ENCODE measurements at places on chromosomes 11 and 22. TPM values are rescaled to one million over a fixed set of nuclear protein-coding genes. Genes with fewer than 3 reads are reported as not detected.

- no peak for DNase-seq
These were observed 79.2 kb downstream of the TRMU start for GRCh38 chr22:46414704-46415103.

DNA sequence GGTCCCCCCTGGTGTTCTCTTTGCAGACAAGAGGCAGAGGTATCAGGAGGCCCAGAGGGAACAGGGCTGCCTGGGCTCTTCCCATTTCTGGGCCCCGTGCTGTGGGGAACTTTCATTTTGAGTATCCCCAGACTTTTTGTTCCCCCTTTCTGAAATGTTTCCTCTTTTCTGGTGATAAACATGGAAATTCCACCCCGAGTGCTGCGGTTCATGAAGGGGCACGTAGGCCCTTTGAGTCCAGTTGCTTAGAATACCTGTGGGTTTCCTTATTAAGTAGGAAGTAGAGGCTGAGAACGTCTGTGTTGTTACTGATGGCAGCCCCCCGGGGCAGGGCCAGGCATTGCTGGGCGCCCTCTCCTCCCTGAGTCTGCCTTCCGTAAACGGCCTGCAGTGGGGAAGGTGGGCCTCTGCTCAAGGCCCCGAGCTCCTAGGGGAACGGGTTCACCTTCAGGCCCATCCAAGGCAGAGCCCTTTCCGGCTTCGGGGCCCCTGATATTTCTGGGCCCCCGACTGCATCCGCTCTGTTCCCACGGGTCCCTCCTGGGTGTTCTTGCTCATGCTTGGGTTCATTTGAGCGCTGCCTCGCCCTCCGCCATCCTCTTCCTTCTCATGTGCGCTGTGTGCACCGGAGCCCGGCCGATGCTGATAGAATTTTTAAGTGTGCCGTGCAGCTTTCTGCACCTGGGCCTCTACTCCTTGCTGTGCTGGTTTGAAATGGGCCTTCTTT lies 12.0 kb downstream of the TBC1D22A start:
- peak; percentile 26 for DNase-seq

Gene FIBIN
- not detected for total RNA-seq

- DNase-seq = no peak
These were observed 69.7 kb downstream of the SLC17A6 start for GRCh38 chr11:22407921-22408320.

Gene CBLIF
- total RNA-seq = not detected

GRCh38 chr11:32107647-32108046 lies 16.8 kb downstream of the RCN1 start:
- no peak for DNase-seq

DNA sequence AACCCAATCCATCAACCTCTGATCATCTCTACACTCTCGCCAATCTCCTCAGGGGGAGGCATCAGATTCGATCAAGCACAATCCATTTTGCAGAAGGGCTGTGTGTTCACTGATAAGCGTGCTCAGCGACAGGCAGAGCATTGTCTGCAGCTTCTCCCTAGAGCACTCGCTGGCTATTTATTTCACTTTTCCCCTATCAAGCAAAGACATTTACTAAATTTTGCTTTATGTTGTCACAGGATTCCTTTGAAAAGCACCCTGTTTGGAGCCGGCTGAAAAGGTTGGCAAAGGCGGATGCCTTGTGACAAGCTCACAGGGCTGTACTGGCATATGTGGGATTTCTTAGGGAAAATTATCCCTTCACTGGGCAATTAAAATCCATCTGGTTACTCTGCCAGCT lies 1381.5 kb upstream of the TENM4 start:
- DNase-seq = no peak

Gene MUC5AC
- total RNA-seq = not detected

DNA sequence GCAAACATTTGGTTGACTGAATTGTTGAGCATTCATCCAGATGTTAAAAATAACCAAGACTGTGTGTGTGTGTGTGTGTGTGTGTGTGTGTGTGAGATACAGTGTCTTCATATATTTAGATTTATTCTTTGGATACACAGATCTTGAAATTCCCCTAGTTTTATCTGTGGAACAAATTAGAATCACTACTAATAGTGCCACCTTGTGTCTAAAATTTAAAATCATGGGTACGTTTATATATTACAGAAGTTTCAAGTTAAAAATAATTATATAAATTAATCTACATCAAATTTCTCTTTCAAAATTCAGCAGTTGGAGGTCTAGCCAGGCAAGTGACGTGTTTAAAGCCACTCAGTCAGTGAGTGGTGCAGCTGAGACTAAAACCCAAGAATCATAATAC lies 1566.2 kb upstream of the TENM4 start:
- no peak for DNase-seq

DNA sequence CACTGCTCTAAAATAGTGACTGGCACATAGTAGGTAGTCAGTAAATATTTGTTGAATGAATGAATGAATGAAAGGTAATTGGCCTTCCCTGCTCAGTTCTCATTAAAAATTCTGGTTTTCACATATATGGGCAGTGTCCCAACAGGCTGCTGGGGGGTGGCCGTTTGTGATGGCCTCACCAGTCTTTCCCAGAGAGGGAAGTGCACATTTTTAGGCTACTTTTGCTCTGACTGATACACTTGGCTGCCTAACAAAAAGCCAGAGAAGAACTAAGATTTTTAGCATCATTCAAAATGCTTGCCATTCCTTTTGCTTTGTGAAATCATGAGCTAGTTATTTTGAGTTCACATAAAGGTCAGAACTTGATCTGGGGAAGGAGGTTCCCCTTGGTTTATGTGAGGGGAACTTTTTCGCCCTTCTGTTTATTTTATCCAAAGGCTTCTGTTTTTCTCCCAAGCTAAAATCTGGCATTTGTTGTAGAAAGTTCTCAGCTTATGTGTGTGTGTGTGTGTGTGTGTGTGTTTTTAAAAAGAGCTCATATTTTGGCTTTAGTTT lies 83.1 kb downstream of the PTPRJ start:
- no peak for DNase-seq

Gene IGSF22
- 1.3 TPM for total RNA-seq

- DNase-seq = no peak
These were observed 178.5 kb upstream of the ZBED5 start for GRCh38 chr11:11036185-11036847.

DNA sequence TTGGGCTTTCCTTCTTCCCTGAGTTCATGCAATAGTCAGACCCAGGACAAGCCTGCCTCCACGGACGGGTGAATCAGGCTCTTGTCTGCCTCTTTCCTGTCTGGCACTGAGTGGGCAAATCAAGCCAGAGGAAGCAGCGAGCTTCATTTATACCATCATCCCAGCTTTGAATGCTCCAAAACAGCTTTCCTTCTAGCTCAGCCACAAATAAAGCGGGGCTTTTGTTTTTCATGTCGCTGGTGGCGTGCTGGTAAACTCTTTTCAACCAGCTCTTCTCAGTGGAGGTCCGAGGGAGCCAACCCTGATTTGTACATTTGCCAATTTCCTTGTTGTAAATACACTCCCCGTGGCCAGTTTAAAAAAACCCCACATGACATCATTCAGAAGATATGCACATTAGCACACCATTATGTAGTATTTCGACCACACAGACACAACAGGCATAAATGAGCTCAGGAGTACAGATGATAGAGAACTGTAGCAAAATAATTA lies 8.6 kb downstream of the C11orf91 start:
- no peak for DNase-seq

Gene MPEG1
- not detected for total RNA-seq

All from activated naive CD4-positive, alpha-beta T cell treated with anti-CD3 and anti-CD28 coated beads for 36 hours (primary cell).